ENCODE measurements at places on chromosomes 13 and 19. TPM values are rescaled to one million over a fixed set of nuclear protein-coding genes. Genes with fewer than 3 reads are reported as not detected.
A peak's percentile ranks its signal among the peaks of the same experiment; 100 is the strongest.

DNA sequence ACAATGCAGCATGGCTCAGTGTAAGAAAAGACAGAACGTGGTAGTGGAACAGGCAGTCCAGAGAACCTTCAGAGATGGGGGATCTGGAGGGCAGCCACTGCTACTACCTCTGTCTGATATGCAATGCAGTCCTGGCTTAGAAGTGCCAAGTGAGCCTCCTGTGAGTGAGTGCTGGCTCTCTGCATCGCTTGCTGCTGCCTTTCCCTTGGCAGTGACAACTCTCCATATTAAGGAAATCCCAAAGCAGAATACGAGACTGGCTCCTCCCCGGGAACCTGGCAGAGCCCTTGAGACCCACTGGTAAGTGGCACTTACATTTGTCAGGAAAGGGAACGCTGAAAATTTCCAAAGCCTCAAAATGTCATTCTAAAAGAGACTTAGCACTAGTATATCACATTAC is 7.5 kb downstream of the DOCK9 start:
- H3K36me3 ChIP-seq = no peaks in the 10 kb centered on the region
- H3K27ac ChIP-seq = peak overlapping the region; percentile 40
- H3K27me3 ChIP-seq = no peaks in the 10 kb centered on the region

Gene CGB1
- not detected for total RNA-seq

Gene WDR87
- not detected for total RNA-seq

Gene CFAP97D2
- total RNA-seq = not detected

Gene BIVM
- 36.0 TPM for total RNA-seq

Gene TUBA3C
- total RNA-seq = not detected

GRCh38 chr13:80633251-80633650 is 292.3 kb upstream of the SPRY2 start:
- H3K4me3 ChIP-seq = no peak overlapping the region
- no peaks in the 10 kb centered on the region for H3K27me3 ChIP-seq
- H3K36me3 ChIP-seq = no peaks in the 10 kb centered on the region
- DNase-seq = no peak
- H3K4me1 ChIP-seq = no peaks in the 10 kb centered on the region

DNA sequence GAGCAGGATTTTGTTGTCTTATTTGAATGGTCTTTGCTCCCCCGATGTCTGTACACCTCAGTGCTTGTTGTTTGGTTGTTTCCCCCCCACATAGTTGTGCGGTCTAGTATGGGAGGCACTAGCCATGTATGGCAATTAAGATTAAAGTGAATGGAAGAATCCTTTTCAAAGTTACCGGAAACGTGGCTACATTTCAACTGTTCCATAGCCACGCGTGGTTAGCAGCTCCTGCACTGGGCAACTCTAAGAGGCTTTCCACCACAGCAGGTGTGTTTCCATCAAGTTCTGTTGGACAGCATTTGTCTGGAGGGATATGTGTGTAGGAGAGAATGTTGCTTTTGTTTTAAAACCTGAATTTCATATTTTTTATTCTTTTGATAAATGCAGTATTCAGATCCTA is 247.3 kb downstream of the GGACT start:
- no peaks in the 10 kb centered on the region for H3K36me3 ChIP-seq
- no peak for DNase-seq
- no peaks in the 10 kb centered on the region for H3K4me1 ChIP-seq
- no peak overlapping the region for H3K27ac ChIP-seq

Gene URAD
- not detected for total RNA-seq

Gene MBD3L3
- total RNA-seq = not detected

DNA sequence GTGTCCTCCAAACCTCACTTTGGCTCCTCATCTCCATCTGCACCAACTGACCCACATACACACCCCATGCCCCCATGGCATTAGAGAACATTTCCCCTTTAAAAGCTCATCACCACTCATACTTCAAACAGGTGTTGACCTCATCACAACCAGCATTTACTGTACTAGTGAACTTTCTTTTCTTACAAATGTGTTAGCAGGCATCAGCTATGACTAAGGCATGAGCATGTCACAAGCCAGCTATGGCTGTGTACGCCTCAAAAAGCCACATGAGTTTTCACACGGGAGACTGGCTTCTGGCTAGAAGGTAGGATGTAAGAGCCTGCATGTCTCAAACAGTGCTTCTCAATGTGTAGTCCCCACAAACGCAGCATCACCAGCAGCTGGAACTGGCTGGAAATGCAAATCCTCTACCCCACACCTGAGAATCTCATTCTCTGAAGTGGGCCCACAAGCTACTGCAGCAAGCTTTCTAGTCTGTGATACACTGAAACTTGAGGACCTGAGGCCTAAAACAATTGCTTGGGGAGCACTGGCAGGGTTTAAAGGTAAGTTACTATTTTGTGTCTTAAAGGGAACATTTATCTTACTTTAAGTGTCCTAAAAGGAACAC is 66.8 kb downstream of the TUBGCP3 start:
- H3K27me3 ChIP-seq = no peaks in the 10 kb centered on the region
- H3K4me3 ChIP-seq = no peak overlapping the region
- peaks cover 90% of the 10 kb centered on the region for H3K36me3 ChIP-seq
- no peak for DNase-seq

DNA sequence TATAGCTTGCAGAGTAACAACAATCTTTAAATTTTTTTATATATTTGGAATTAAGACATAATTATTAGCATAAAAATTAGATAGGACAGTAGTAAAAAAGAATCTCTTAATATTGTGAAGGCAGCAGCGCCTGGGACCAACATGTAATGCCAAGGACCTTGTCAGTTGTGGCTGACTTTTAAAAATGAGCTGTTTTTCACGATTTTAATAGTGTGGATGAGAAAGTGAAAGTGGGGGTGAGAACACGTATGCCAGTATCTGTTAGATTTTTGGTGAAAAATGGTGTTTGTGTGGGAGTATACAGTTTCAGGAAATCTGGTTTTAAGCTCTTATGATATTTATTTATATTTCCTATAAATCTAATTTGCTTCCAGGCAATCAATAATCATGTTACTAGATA is 125.2 kb downstream of the LMO7 start:
- H3K27me3 ChIP-seq = no peaks in the 10 kb centered on the region
- H3K27ac ChIP-seq = peak overlapping the region; percentile 0
- DNase-seq = no peak
- no peak overlapping the region for H3K4me3 ChIP-seq
- H3K4me1 ChIP-seq = peaks cover 17% of the 10 kb centered on the region

DNA sequence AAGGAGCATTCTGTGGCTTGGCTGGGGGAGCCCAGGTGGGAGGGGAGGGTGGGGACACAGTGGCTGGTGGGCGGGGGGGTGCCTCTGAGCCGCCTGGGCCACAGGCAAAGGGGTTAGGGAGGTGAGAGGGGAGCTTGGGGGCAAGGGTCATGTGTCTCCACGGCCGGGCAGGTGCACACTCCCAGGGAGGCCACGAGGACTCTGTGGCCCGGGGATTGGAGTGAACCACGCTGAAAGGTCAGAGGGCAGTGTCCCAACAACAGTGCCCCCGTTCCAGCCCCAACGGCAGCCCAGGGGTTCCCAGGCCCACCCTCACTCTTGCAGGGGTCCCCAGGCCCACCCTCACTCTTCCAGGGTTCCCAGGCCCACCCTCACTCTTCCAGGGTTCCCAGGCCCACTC is 9.6 kb downstream of the C2CD4C start:
- H3K4me1 ChIP-seq = no peaks in the 10 kb centered on the region
- no peak for DNase-seq
- peaks cover 5% of the 10 kb centered on the region for H3K27me3 ChIP-seq
- H3K4me3 ChIP-seq = no peak overlapping the region
- no peaks in the 10 kb centered on the region for H3K36me3 ChIP-seq

Gene HSD11B1L
- total RNA-seq = 3.9 TPM

Gene FGF14
- total RNA-seq = 6.1 TPM
